ENCODE measurements at places on chromosomes 5 and 9.

DNA sequence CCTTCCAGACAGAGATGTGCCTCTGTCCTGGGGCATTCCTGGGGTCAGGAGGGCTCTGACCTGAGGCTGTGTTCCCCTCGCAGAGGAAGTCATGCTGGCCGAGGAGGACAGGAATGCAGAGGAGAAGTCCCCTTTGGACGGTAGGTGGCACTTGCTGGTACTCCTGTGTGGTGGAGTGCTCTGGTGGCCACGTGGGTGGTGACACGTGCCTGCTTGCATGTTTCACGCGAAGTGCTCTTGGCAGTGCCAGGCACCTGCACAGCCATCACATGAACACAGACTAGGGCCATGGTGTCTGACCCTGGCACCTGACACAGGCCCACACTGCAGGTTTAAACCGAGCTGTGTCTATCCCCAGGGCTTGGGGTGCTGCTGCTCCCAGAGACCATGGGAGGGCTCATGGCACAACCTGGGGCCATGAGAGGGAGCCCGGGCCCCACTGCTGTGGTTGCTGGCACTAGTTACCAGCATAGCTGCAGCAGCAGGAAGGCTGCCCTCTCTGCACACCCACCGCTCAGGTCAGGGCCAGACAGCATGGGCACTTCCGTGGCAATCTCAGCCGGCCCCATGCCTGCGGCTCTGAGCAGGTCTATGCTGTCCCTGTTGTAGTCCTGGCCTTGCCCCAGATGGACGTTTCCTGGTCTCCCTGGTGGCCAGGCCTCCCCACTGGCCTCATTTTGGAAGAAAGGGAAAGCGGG lies 79.3 kb downstream of the CACNA1B start:
- no peak for DNase-seq

DNA sequence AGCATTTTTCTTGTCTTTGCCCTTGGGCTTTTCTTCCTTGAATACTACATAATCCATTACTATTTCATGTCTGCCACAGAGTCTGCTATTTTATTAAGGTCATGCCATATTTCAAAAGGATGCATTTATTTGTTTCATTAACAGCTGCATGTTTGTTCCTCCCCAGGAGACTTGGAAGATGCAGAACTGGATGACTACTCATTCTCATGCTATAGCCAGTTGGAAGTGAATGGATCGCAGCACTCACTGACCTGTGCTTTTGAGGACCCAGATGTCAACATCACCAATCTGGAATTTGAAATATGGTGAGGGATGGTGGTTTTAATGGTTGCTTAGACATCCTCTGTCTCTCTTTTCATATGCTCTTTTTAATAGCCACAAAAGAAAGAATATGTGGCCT lies 4.0 kb downstream of the IL7R start:
- no peak for DNase-seq

DNA sequence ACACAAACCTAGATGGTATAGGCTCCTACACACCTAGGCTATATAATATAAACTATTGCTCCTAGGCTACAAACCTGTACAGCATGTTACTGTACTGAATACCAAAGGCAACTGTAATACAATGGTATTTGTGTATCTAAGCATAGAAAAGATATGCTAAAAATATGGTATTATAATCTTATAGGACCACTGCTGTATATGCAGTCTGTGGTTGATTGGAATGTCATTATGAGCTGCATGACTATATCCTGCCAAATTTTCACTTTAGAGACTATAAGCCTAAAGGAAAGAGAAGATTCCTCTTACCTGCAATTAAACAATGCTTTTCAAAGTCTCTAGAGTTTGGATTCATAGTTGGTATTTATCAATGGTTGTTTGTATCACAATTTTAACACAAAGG lies 24.7 kb upstream of the ACOT12 start:
- DNase-seq: no peak

DNA sequence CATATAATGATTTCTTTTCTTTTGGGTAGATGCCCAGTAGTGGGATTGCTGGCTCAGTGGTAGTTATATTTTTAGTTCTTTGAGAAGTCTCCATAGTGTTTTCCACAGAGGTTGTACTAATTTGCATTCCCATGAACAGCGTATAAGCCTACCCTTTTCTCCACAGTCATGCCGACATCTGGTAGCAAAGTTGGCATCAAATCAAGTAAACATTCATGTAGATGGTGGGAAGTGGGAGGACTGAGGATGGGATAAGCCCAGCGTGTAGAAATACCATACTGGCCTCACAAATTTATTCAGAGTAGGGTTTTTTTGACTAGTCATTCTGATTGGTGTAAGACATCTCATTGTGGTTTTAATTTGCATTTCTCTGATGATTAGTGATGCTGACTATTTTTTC lies 115.4 kb downstream of the EGFLAM start:
- DNase-seq: no peak

DNA sequence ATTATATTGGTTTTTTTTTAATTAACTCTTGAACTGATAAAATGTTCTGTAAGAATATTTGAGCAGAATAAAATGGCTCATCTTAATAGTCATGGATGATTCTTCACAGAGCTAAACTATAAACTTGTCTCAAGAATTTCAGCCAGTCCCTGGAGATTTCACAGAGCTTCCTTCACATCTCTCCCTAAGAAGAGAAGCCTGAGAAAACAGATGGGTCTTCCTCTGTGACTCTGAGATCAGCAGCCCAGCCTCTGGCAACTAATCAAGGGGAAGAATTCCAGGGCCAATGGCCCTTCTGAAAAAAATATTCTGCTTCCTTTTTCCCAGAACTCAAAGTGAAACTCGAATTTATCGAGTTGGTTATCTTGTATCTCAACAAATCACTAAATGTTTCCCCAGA lies 122.2 kb upstream of the ITGA1 start:
- no peak for DNase-seq

GRCh38 chr5:162496100-162496808 lies 428.7 kb downstream of the GABRG2 start:
- DNase-seq: no peak

GRCh38 chr9:107018861-107019545 lies 156.0 kb downstream of the ZNF462 start:
- no peak for DNase-seq

GRCh38 chr5:149961957-149962409 lies 1.4 kb downstream of the SLC26A2 start:
- DNase-seq: no peak

DNA sequence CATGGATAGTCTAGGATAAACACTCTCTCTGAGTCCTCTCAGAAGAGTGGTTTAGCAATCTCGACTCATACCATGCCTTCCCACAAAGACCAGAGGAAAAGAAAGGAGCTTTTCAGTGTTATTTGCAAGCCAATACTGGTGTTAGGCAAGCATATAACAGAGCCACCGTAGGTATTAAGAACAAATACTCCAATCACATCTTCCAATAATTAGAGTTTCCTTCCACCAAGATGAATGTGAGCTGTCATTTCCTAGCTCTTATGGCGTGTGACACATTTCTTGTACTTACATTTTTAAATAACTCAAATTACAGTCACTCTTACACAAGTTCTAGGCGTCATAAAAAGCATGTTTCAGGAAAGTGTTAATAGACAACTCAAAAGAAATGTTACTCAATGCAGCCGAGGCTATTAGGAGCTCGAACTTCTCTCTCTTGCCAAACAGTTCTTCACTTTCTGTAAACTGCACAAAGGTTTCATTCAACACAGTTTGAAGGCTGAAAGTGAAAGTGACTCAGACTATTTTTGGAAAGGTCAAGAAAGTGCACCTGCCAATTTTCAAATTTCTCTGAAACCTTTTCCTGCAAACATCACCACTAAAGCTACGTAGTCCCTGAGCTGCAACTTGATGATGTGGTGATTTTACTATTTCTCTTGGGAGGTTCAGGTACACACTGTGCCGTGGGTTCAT lies 153.8 kb downstream of the AUH start:
- DNase-seq: no peak

Data from stimulated activated CD8-positive, alpha-beta memory T cell treated with anti-CD3 and anti-CD28 coated beads, Interleukin-4, amount 100 ng/mL, for 48 hours (primary cell).